ENCODE measurements at places on chromosomes 2 and 18. TPM values are rescaled to one million over a fixed set of nuclear protein-coding genes. Genes with fewer than 3 reads are reported as not detected.

The RNF152 gene
- 51.4 TPM for total RNA-seq

The TSPYL6 gene
- not detected for total RNA-seq

The AGXT gene
- not detected for total RNA-seq

The UNC50 gene
- 39.8 TPM for total RNA-seq

The COBLL1 gene
- total RNA-seq, result 138 TPM

The ANKRD23 gene
- total RNA-seq, result 12.5 TPM

The MERTK gene
- total RNA-seq, result 17.3 TPM

The SLC5A7 gene
- 0.53 TPM for total RNA-seq

The SLC35F6 gene
- 21.4 TPM for total RNA-seq

The TCF4 gene
- total RNA-seq, result 221 TPM

The LCLAT1 gene
- total RNA-seq, result 20.8 TPM

The ZNF804A gene
- 0.99 TPM for total RNA-seq

The ROCK1 gene
- total RNA-seq, result 46.4 TPM

The MAP3K19 gene
- total RNA-seq, result 0.12 TPM

The ARHGAP25 gene
- total RNA-seq, result 10.8 TPM

The FSHR gene
- total RNA-seq, result not detected

The CD226 gene
- total RNA-seq, result 2.9 TPM

The GRB14 gene
- total RNA-seq, result 19.0 TPM

The SLC16A14 gene
- total RNA-seq, result 10.1 TPM

The COA5 gene
- total RNA-seq, result 42.2 TPM

The C2orf78 gene
- not detected for total RNA-seq

The SNRPD1 gene
- total RNA-seq, result 36.4 TPM

The ACTG2 gene
- 2.6 TPM for total RNA-seq

The CFC1 gene
- not detected for total RNA-seq

The CNTNAP5 gene
- total RNA-seq, result 0.58 TPM

The LRP2 gene
- total RNA-seq, result 203 TPM

The ABCG8 gene
- total RNA-seq, result 1.4 TPM

The NTSR2 gene
- total RNA-seq, result not detected

The TFPI gene
- total RNA-seq, result 43.4 TPM

The POTEF gene
- total RNA-seq, result not detected

The RAPGEF4 gene
- 17.5 TPM for total RNA-seq

The ATAD2B gene
- 30.5 TPM for total RNA-seq

The CIB4 gene
- 0.29 TPM for total RNA-seq

The SNX17 gene
- total RNA-seq, result 75.7 TPM

The DGKD gene
- total RNA-seq, result 32.5 TPM

The TMEM182 gene
- total RNA-seq, result 44.4 TPM

The CHAC2 gene
- 3.4 TPM for total RNA-seq

Measured in metanephros (tissue), 2 donors.